ENCODE measurements at places on chromosomes 7 and 10.

GRCh38 chr10:131123496-131123895, 188.0 kb downstream of the TCERG1L start:
- DNase-seq = no peak

- no peak for DNase-seq
Observed at GRCh38 chr10:118595064-118595420, 406 bp downstream of the PRLHR start.

- DNase-seq = no peak
Observed at GRCh38 chr7:8212638-8213037, 49.3 kb downstream of the ICA1 start.

GRCh38 chr10:13322615-13323148, 22.8 kb upstream of the PHYH start:
- DNase-seq = no peak

- no peak for DNase-seq
Observed at GRCh38 chr10:58089739-58090138, 178.0 kb downstream of the IPMK start.

GRCh38 chr7:44068054-44068453, 2.7 kb upstream of the PGAM2 start:
- no peak for DNase-seq

- DNase-seq = no peak
Observed at GRCh38 chr7:2493205-2494164, 17.3 kb upstream of the GRIFIN start.

DNA sequence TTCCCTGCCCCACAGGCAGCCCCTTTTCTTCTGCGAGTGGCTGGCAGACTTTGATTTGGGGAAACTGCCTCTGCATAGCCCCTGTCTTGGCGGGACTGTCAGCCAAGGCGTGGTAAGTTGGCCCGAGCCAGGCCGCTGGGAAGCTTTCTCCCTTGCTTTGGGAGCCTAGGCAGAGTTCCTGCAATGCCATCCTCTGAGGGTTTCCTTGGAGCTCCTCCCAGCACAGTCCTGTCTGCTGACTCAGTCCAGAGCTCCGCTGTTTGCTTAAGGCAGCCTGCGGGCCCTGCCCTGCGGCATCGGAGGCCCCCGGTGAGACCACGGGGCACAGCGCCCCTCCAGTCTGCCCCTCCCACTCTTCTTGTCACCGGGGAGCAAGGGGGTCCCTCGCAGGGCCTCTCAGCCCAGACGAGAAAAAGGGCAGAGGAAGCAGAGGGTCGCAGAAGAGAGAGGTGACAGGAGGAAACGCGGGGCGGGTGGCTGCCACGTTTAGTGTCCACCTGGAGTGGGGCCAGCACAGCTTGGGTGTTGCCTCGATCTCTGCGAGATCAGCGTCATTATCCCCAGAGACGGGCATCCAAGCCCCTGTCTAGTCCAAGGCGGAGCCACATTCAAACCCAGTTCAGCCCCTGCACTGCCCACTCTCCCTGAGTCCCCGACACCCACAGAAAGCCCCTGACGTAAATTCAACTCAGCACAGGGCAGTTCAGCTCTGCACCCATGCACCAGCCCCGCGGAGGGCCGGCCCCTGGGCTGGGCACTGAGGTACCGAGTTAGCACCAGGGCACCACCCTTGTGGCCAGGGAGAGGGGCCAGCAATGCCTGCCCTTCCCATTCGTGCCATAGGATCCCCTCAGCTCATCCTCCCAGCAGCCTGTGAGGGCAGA, 59.0 kb upstream of the CHST15 start:
- DNase-seq = no peak

- no peak for DNase-seq
Observed at GRCh38 chr10:104809288-104810090, 168.4 kb downstream of the SORCS3 start.

DNA sequence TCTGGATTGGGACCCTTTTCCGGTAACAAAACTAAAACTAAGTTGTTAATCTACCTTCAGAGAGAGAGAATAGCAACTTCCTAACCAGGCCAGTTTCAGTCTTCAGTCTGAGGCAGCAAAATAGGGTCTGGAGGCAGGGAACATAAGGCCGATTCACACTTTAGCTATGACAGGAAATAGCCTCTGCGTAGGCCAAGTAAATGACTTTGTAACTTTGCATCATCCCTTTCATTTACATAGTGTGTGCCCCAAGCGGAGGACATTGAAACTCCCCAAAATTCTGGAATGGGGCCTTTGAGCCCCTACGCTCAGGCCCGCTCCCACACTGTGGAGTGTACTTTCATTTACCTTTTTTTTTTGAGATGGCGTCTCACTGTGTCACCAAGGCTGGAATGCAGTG, 1.7 kb upstream of the UPP1 start:
- DNase-seq = no peak

DNA sequence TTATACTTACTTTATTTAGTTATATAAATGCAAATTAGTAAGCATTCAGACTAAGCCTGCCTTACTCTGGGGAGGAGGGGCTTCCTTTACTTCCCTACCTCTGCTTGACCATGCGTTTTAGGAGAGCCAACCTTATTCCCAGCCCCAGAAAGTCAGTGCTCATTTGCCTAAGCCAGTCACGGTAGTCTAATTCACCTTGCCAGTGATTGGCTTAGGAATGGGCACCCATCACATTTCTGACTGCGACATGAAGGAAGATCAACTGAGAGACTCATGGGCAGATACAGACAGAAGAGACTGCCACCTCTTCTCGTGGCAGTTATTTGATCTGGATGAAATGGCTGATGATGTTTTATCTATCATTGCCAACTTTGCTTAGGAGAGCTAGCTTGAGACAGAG, 29.5 kb downstream of the RPA3 start:
- no peak for DNase-seq

DNA sequence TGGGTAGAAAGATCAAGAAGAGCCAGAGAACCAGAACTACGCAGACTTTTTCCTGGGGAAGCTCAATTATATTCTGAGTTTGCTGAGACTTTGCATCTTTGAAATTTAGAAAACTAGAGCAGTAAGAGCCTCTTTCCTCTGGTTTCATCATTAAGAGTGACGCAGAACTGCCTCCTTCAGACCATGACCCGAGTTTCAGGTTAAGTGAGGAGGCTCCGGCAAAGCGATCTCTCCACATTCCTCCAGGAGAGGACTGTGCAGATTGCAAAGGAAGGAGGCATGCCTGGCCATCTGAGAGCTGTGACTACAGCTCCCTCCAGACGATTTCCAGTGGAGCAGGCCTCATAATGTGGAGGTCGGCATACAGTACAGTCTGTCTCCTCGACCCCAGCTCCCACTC, 115.8 kb upstream of the LANCL2 start:
- DNase-seq = no peak

DNA sequence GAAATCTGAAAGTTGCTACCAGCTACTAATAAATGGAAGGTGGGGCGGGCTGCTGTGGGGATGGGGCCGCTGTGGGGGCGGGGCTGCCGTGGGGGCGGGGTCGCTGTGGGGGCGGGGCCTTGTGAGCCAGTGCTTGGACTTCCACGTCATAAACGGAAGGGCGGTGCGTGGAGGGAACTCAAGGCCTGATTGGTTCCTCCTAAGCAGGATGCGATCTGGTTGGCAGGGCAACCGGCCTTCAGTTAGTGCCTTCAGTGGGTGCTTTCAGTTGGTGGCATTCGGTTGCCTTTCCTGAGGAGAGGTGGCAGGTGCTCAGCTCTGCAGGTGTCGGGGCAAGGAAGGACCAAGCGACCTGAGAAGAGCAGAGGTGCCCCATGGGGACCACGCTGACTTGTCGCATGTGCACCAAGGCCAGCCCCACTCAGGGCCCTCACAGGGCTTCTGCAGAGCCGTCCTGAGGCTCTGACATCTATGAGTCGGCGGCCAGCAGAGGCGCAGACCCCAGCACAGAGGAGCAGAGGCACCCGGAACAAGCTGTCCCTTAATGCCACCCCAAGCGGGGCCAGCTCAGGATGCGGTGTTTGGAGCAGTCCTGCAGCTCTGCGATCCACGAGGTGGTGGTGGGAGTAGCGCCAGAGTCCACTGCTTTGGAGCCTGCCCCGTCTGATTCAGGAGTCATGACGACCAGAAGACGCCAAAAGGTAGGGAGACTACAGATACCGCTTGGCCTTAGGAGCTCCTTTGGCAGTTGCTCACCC, 54.4 kb upstream of the PDSS1 start:
- DNase-seq = no peak

GRCh38 chr7:19519443-19520021, 189.3 kb downstream of the POLR1F start:
- no peak for DNase-seq

DNA sequence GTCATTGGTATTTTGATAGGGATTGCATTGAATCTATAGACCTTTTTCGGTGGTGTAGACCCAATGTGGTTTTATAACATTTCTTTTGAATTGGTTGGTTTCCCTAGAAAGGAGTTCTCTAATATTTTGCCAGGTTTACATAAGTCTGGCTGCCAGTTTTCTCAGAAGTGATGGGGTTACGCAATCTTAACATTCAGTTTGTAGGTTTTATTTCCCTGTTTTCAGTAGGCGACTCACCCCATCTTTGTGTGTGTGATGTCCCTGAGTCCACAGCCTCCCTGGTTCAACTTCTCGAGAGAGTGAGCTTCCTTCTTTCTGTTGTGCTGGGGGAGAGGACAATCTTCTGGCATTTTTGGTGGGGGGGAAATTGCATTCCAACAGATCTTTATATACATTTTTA, 9.6 kb upstream of the KIF5B start:
- no peak for DNase-seq

Measured in stimulated activated CD8-positive, alpha-beta memory T cell treated with anti-CD3 and anti-CD28 coated beads, Interleukin-15, amount 100 ng/mL, for 24 hours (primary cell).